ENCODE measurements at places on chromosomes 2 and 18.

DNA sequence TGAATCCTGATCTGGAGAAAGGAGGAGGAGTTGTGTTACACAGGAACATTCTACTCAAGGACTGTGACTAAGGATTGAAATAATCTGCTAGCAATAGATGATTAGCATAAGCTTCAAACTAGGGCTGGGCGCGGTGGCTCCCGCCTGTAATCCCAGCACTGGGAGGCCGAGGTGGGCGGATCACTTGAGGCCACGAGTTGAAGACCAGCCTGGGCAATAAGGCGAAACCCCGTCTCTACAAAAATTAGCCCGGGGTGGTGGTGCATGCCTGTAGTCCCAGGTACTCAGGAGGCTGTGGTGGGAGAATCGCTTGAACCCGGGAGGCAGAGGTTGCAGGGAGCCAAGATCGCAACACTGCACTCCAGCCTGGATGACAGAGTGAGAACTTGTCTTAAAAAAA is 1.5 kb downstream of the TRMT61B start:
- no peak for DNase-seq

- DNase-seq = peak; percentile 30
Measured at GRCh38 chr2:48530033-48530811, at the start of gene STON1. STON1 (plus strand) TSS chr2:48530154; CDS start chr2:48580634, 50,480 bp downstream.

DNA sequence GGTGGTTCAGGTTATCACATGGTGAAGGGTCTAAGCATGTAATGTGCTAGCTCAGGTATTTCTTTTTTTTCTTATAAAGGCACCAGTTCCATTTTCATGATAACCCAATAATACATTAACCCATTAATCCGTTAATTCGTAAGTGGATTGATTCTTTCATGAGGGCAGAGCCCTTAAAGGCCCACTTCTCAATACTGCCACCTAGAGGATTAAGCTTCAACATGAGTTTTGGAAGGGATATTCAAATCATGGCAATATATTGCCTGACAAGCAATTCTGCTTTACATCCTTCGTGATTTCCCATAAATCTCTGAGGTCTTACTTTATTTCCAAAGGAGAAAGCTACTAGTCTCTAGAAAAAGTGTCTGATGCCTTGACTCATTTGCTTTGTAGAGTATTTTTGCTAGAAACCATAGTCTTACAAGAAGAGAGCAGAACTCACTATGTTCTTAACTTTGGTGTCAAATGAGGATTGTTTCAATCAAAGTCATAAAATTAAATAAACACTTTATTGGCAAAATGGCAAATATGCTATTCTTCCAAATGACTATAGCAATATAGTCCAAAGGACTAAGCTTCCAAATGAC is 271.3 kb downstream of the KCNS3 start:
- DNase-seq = peak; percentile 25

DNA sequence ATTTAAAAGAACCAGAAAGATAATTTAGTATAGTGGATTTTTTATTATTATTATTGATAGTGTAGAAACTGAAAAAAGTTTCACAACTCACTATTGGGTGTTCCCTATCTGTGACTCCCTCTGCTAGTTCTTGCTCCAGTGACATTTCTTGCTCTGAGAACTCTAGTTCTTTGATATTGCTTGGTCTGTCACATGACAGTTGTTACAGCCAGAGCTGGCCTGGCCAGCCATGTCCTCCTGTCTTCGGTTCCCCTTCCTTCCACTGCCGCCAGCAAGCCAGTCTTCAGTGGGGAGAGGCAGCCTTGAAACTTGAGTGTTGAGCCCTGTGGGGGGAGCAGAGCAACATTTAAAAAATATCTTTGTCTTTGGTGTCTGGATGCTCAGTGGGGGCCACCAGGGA is 7.6 kb upstream of the THOC1 start:
- DNase-seq = no peak

DNA sequence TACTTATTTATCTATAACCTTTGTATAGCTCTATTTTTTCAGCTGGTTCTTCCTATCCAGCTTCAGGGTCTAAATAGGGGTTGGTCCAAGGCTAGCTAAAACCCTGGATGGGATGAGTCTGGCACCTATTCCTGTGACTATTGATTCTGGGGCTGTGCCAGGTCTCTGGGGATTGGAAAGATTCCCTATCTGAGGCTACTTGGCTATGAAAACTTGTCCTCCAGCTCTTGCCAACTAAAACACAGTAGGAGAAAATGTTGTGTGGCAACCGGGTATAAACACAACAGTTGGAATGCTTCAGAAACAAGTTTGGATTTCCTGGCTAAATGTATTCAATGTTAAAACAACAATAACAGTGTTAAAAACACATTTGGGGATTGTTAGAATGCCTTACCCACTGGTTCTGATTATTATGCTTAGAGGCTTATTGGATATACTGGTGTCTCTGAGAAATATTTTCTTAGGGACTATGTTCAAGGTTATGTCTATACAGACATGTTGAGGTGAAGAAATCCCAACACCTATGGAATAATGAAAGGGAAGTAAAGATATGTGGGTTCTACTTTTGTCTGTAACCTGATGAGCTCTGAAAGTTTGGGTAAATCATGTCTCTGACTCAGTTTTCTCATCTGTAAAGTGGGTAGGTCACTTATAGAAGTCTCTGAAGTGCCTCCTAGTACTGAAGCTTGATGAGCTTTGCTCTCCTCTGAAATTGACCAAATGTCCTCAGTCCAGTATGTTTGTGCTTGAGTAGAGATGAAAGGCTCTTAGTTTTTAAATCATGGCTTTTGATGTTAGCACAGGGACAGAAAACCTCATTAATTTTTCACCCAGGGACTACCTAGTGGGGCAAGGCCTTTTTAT is 460.7 kb downstream of the MTX2 start:
- no peak for DNase-seq

DNA sequence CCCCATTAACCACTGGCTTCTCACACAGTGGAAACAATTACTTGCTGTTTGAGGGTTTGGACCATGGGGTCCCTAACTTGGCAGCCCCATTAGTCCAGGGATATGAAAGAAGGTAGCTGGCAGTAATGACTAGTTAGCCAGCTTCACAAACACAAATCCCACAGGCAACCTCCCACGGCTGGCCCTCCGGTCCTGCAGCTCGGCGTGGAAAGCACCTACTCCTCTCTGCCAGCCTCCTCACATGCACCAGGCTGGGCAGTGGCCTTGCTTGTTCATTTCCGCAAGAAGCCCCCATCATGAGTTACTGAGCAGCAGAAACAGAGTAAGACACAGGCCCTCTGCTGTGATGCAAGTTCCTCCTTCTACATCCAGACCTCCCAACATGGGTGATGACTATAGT is 13.7 kb downstream of the C1QL2 start:
- DNase-seq = no peak
